ENCODE measurements at places on chromosomes 12 and 14.

GRCh38 chr12:92464911-92465310 lies 237.9 kb upstream of the PLEKHG7 start:
- no peak for DNase-seq

GRCh38 chr12:69948851-69949250 lies 123.8 kb downstream of the MYRFL start:
- no peak for DNase-seq

GRCh38 chr12:23950210-23950774 lies 822 bp upstream of the SOX5 start:
- no peak for DNase-seq

DNA sequence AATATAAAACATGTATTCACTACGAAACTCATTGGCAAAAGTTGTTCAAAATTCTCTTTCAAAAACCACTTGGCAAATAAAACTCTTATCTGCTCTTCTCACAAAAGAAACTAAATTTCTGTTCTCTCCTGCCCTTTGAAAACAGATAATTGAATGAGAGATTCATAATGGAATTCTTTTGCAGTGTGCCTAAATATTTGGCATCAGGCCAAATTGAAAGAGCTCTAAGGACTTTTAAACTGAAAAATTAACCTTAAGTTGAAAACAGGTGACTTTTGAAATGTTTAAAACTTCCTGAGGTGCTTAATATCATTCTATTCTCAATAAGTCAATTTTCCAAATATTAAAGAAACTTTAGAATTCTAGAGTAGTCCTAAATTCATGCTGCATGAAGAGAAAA lies 136.4 kb downstream of the FSCB start:
- DNase-seq = no peak

DNA sequence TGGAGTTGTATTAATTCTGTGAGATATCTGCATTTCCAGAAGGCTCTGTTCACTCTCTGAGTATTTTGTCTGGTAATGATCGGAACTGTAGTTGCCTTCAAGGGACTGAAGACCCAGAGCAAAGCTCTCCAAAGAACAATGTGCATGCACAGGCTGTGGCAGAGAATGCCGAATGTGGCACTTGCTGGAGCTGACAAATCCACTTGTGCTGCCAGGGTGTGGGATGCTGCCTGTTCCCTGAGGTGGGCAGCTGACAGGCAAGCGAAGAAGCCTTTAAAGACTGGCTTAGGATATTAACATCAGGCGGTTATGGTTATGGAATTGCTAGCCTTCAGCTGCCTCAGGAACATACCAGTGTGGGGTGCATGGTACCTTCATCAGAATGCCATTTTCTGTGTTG lies 419.9 kb upstream of the ATP2B1 start:
- DNase-seq = no peak

GRCh38 chr12:111596985-111597830 lies 1.9 kb downstream of the ATXN2 start:
- DNase-seq = no peak

GRCh38 chr14:83874662-83875061 lies 1655.3 kb upstream of the FLRT2 start:
- DNase-seq = no peak

DNA sequence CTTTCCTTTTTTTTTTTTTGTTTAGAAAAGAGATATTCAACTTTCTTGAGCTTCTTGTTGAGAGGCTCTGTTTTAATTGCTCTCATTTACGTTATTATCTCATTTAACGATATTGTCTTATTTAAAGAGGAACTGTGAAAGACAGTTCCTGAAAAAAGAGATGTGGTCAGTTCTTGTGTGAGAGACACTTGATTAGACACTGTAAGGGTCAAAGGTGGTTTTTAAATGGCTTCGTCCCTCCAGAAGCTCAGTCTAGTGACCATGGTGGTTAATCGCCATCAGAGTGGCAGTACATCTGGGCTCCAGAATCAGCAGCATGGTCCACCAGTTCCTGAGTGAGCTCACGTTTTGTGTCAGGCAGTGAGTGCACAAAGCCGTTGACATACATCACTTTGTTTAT lies 57.9 kb upstream of the KCNA5 start:
- no peak for DNase-seq

- no peak for DNase-seq
These were observed 75.0 kb downstream of the BICD1 start for GRCh38 chr12:32181498-32182175.

DNA sequence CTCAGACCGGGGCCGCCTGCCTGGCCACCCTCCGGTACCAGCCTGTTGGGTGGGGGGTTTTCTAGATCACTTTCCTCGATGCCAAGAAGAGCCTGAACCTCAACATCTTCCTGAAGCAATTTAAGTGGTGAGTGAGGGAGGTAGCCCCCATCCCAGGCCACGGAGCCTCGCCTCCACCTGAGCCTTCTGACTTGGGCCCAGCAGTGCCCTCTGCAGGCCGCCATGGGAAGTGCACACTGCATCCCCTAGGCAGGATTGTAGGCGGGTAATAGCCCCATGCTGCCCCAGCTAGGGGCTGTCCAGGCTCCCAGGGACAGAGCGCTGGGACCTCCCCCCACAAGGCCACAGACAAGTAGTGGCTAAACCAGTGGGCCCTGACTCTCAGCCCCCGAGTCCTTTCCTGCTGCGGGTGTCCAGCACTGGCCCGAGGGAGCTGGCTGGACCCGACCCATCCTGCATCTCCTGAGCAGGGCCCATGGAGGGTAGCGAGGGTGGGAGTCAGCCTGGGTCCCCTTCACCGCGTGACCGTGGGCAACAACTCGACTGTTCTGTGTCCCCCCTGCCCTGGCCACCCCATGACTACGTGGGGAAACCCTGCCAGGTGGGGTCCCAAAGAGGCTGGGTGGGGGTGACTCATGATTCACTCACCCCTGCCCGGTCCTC lies 15.3 kb upstream of the ADSS1 start:
- peak; percentile 72 for DNase-seq

GRCh38 chr14:60212503-60213371 lies 36.3 kb upstream of the PPM1A start:
- DNase-seq = no peak

- DNase-seq = no peak
These were observed 82.7 kb upstream of the SCN8A start for GRCh38 chr12:51508285-51508684.

GRCh38 chr14:91029456-91030217 lies 30.8 kb downstream of the RPS6KA5 start:
- DNase-seq = no peak

- no peak for DNase-seq
These were observed 36.4 kb downstream of the PPM1H start for GRCh38 chr12:62898526-62898925.

DNA sequence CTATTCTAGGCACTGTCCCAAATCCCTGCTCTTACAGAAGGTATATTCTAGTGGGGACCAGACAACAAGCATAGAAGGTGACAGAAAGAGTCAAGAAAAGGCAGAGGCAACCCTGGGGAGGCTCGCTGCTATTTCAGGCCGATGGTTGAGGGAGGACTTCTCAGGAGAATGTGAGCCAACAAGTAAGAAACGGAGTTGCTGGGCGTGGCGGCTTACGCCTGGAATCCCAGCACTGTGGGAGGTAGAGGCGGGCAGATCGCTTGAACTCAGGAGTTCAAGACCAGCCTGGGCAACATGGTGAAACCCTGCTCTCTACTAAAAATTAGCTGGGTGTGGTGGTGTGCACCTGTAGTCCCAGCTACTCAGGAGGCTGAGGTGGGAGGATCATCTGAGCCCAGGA lies 4.7 kb upstream of the GOLGA3 start:
- no peak for DNase-seq

DNA sequence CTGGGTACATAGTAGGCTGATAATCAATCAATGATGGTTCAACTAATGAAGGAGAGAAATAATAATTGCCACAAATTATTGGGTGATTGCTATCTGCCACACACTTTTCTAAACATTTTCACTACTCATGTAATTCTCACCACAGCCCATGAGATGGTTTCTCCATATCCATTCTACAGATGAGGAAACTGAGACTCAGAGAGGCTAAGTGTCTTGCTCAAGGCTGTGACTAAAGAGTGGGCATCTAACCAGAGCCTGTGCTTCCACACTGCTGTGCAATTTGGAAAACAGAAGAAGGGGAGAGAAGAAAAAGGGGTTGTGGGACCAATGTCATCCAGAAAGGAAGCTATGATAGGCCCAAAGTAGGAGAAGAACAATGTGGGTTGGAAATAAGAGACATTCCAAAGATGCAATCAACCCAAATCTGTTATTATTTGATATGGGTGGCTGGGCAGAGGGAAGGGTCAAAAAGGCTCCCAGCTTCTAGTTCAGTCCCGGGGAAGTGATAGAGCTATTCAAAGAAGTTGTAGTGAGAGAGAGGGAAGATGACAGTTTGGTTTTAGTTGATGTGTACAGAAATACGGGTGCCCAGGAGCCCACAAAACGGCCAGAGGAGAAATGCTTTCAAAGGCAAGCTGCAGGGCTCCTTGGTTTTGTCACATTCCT lies 483 bp upstream of the NR1H4 start:
- DNase-seq = no peak

GRCh38 chr12:75478116-75478794 lies 2.3 kb upstream of the GLIPR1 start:
- no peak for DNase-seq

GRCh38 chr14:99201351-99202073 lies 70.5 kb downstream of the BCL11B start:
- DNase-seq = no peak

GRCh38 chr14:49545716-49546115 lies 40.5 kb downstream of the RPS29 start:
- no peak for DNase-seq

DNA sequence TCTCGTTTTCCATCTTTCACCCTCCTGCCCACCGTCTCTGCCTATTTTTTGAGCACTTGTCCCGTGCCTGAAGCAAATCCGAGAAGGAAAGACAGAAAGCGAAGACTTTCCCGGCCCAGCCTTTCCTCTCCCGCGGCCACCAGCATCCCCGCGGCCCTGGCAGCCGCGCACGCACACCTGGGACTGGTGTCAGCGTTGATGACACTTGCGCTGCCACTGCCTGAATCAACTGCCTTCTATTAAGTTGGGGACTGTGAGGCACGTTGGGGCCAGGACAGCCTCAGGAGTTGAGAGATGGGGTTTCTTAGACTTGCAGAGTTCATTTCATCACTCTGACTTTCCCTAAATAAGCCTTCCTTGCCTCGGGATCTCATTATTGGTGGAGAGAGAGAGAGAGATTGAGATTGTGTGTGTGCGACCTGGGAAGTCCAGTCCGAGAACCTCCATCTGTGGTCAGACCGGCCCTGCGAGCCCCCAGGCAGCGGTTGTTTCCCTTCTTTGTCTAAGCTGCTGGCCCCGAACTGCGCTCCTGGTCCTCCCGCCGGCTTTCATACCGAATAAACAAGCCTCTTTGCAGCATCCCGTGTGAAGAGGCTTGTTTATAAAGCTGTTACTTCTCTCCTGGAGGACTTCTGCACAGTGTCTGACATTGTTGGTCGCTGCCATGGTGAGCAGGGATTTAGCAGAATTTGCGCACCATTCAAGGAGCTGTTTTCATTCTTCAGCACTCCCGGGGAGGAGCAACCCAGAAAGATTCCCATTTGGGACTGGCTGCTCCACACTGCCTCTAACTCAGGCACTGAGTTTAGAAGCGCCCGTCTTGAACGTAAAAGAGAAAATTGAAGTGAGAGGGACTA lies 1.5 kb downstream of the PDZRN4 start:
- no peak for DNase-seq

DNA sequence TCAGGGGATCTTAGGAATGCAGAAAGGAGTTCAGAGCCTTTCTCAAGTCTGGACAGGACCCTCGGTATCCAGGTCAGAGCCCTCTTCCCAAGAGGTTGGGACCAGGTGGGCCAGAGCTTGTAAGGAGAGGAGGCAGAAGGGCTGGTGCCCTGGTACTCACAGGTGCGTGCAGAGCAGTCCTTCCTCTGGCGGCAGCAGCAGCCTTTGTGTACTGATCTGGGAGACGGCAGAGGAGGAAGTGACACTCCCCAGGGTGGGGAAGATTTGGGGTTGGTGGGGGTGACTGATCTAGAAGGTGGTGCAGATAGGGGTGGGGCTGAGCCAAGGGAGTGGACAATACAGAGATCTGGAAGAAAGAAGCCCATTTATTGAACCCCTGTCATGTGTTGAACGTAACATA lies at the start of gene ITGB7:
Gene ITGB7 (minus strand): TSS at position 210 of the 400 bp plus-strand sequence. CDS start 6,808 bp downstream, outside the sequence.
- peak; percentile 51 for DNase-seq

DNA sequence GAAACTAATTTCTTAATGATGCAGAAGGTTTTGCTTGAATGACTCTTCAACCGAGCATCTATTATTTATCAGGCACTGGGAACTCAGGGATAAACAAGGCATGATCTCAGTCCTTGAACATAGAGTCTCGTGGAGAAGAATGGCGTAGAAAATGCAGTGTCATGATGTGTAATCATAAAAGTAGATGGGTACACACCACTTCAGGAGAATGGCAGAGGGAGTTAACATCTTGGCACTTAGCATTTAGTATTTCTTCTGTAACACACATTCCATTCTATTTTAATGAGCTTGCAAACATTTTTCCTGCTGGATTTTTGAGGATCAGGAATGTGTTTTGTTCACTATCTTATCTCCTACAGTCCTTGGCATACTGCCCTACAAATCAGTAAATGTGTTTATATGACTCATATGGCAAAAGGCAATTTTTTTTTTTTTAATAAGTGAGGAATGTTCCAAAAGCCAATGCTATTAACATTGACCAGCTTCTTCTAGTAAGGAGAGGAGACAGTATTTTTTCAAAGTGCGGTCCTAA lies 3.8 kb downstream of the TXNRD1 start:
- no peak for DNase-seq

GRCh38 chr12:127803545-127803944 lies 463.4 kb upstream of the TMEM132C start:
- DNase-seq = no peak

DNA sequence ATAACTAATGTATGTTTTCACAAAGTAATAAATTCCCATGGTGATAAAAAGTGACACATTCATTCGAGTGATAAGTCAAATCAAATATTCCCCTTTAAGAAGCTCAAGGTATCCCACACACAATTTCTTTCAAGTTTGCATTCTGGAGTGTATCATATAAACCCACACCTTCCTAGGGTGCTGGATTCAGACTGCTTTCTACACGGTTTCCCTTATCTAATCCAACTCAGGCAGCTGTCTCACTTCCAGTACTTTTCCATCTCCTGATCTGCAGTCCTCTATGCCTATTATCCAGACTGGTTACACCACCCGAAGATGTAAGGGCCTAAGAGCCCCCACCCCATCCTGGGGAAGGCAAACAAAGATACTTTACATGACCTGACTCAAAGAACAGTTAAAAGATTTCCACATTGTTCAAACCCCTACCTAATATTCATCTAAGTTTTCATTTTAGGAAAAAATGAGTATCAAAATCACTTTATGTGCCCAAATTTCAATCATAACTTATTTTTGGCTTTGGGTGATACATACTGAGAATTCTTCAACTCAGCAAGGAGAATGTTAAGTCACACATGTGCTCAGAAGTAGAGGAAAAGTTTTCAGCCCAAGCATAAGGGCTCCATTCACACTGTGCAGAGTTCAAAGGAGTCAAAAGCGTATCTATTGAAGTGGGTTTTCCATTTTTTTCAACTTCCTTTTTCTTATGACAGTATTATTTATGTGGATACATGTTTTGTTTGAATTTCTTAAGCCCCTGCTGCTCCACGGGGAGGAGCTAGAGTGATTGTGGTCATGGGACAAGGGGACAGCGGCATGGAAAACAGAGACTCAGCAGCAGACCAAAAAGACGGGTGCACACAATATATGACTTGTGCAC lies 41.8 kb downstream of the CORO1C start:
- no peak for DNase-seq

Measured in stimulated activated CD4-positive, alpha-beta T cell treated with anti-CD3 and anti-CD28 coated beads, Interleukin-12 subunit alpha, Interleukin-12 subunit beta, amount 100 ng/mL, for 4 hours (primary cell).